Fibroblast of skin of back (primary cell): ENCODE measurements at places on chromosomes 7 and 10.

DNA sequence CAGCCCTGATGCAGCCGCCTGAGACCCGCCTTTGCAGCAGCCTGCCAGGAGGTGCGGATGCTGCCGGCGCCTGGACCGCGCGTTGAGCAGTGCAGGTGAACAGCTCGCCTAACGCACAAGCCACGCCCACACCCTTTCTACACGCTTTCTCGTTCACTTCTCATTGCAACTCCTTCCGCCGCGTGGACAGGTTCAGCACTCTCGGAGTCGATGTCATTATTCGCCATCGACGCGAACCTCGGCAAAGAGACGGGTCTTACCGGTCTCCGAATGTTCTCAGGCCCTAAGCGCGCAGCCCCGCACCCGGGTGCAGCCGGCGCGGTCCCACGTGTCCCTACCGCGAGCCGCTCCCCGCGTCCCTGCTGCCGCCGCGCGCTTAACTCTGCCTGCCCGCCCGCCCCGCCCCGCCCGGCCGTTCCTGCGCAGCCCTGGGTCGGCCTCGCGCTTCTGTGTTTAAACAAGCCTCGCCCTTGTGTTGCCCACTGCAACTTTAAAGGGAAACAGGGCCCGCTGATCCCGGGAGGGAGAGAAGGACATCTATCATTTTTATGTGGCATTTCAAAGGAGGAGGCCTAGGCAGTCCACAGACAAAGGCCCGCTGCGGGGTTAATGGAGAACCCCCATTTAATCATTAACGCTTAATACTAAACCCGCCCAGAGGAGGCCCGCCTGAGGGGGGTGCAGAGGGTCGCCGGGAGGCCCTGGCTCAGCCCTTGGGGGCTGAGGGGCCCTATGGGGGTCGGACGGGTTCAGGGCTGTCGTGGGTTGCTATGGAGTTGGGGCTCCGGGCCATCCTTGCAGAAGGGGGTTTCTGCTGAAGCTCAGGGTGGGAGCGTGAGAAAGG is 128.5 kb downstream of the WDR11 start:
- no peak for DNase-seq

DNA sequence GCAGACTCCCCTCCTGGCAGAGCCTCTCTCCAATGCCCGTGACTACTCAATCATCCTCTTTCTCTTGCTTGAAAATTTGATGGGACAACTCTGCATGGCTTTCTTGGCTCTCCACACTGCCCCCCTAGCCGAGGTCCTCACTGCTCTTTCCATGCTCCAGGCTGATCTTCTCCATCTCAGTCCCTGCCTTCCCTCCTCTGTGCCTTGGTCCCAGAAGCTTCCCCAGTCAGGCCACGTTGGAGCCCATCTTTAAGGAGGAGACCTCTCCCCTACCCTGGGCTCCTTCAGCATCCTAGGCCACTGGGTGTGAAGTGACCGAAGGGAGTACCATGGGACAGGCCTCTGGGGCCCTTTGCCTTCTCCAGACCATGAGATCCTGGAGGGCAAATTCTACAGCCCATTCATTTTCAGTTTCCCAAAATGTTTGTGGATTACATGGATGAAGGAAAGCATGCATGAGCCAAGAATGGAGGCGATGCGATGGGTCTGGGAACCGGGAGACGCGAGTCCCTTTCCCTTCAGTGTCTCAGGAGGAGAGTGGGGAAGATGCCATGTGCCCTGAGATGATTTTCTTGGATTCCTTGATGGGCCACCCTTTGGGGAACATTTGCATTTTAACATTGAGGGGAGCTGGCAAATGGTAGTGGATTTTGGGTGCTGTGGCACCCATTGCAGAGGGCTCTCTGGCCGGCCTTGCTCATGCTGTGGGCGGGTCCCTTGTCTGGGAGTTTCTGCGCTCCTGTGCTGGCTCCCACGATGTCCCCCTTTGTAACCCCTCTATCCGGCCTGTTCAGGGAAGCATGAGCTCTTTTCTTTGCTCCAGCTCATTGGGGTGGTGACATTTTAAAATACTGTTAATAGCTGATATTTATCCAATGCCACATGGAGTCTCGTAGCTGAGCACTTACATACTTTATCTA is 376.6 kb downstream of the RPS24 start:
- DNase-seq: no peak

DNA sequence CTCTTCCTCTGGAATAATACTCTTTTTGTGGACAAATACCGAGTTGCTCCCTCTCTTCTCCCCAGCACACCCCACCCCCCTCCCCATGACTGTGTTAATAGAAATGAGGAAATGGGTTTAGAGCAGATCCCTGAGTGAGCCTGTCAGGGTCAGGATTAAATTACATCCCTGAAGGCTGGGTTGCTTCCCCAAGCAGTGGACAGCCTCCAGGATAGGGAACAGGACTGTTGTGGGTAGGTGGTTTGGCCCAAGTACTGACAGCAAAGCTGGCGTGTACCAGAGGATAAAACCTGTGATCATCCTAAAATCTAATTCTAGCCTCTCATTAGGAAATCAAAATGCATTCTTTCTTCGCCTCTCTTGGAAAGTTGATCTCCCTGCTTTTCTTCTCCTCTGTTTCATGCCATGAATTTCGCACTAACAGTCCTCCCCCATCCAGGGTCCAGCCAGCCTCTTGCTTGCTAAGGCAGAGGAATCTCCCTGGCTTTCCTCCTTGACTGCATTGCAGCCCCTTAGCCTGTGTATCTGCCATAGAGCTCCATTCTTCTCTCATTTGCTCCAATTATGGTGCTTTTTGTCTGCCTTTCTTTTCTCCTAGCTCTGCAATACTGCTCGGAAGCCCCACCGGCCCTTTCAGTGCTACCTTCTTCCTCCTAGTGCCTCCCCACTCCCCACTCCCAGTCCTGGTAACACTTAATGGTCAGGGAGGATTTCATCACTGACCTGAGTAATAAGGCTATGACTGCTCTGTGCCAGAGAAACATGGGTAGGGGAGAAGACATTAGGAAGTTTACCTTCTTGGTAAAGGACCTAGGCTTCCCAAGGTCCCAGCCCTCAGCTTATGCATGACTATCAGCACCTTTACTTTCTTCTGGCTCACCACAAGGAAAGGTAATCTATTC is 8.4 kb downstream of the LRRC4 start:
- peak; percentile 76 for DNase-seq

DNA sequence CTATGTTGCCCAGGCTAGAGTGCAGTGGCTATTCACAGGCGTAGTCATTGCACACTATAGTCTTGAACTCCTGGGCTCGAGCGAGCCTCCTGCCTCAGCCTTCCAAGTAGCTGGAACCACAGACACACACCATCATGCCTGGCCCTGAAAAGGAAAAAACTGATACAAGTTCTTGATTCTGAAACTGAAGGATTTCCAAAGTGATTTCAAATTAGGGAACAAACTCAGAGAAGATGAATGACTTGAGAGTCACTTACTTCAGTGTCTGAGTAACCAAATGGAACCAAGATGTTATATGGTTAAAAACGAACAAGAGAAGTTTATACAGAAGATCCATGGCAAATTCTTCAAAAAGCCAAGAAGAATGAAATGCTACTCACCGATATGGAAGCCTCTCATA is 14.4 kb downstream of the CWF19L1 start:
- DNase-seq: no peak

DNA sequence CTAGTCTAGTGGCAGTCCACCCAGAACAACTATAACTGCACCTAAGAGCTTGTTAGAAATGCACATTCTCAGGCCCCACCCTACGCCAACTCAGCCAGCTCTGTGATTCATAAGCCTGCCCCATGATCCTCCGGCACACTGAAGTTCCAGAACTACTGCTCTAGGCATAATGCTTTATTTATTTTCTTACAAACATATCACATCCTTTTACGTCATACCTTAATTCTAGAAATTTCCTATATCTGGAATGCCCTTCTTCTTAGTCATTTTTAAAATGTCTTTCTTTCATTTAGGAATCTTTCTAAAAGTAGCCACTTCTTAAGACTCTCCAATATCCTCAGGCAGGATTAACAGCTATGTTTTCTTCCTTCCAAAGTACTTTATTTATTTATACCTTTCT is 480.1 kb downstream of the INHBA start:
- peak; percentile 78 for DNase-seq

DNA sequence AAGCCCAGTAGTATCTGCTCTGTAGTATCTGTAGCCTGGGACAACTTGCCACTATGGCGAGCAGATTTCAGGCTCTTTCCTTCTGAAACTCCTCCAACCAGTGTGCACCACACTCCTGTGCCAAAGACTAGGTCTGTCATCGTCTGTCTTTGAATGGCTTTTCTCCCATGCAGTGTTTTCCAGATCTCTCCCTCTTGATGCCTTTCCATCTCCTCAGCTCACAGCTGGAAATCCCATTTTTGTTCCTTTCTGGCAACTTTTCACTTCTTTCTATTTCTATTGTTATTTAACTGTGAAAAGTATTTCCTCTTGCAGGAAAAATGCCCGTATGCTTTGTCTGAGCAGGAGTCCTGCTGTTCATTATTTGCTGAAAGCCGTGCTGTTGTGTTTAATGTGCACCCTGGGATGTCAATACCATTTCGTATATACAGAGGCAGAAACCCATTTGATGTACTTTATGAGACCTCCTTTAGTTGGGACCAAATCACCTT is 373.7 kb downstream of the PHTF2 start:
- no peak for DNase-seq

DNA sequence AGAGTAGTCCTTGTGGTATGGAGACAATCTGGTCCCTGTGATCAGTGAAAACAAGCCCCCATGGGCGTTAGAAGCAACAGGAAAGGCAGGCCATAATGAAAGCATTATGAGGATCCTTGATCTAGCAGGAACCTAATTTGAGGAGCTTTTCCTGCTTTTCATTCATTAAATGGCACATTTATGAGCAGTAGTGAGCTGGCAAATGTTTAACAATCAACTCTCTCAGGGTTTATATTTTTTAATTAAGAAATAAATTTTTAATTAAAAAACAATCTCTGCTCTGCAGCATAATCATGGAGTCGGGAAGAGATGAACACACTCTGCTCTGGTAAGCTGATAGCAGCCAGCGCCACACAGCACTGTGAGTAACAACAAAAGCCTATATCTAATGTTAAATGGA is 11.3 kb upstream of the NEBL start:
- DNase-seq: no peak

GRCh38 chr10:132232023-132232951 is 45.5 kb downstream of the DPYSL4 start:
- no peak for DNase-seq

DNA sequence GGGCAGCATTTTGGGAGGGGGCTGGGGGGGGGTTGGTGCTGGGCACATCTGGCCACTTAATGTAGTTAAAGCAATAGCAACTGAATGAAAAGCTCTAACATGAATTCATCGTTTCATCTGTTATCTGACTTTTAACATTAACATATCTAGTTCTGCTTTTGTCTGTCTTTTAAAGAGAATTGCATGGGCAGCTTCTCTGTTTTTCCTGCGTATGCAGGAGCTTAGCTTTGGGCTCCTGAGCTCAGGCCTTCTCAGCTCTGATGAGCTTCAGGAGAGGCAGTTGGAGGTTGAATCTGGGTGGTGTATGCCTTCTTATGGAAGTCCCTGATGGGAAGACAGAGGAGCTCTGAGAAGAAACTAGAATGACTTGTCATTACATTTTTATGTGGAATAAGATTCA is 58.4 kb downstream of the DNAJB6 start:
- DNase-seq: no peak

DNA sequence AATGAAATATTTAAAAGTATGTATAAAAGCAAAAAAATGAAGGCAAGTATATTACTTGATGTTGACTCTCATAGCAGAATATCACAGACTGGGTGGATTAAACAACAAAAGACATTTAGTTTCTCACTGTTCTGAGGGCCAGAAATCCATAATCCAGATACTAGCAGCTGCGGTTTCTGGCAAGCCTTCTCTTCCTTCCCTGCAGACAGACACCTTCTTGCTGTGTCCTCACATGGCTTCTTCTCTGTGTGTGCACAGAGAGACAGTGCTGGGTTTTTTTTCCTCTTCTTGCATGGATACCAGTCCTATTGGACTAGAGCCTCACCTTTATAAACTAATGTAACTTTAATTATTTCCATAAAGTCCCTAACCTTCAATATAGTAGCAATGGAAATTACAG is 127.9 kb upstream of the AKR1E2 start:
- DNase-seq: no peak

- DNase-seq: peak; percentile 40
These were observed 119.9 kb downstream of the TFEC start for GRCh38 chr7:115910541-115911164.

DNA sequence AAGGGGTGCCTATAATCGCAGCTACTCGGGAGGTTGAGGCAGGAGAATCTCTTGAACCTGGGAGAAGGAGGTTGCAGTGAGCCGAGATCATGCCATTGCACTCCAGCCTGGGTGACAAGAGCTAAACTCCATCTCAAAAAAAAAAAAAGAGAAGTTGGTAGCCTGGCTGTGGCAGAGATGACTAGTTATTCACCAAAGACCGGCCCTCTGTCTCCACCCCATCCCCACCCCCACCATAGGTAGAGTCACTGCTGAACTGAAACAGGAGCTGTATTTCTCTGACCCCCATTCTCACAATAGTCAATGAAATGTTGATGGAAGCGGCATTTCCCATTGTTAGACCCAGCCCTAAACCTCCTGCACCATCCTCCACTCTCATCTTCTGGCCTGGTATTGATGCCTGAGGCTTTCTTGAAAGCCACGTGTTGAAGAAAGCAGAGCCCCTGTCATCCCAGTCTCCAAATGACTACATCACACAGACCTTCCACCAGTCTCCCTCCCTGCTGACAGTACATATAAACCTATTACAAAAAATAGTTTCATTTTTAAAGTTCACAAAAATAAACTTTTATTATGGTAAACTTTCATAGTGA is 9.4 kb upstream of the PIK3CG start:
- DNase-seq: no peak

- no peak for DNase-seq
These were observed 70.3 kb downstream of the KIF20B start for GRCh38 chr10:89771684-89772083.
